ENCODE measurements at places on chromosomes 1 and 21. TPM values are rescaled to one million over a fixed set of nuclear protein-coding genes. Genes with fewer than 3 reads are reported as not detected.

USP24 gene
- 46.8 TPM for total RNA-seq

TMCC2 gene
- 2.4 TPM for total RNA-seq

AKIRIN1 gene
- total RNA-seq: 36.9 TPM

C4BPA gene
- total RNA-seq: not detected

NKAIN1 gene
- total RNA-seq: not detected

RRP1 gene
- total RNA-seq: 15.5 TPM

HES2 gene
- total RNA-seq: not detected

SERPINC1 gene
- total RNA-seq: not detected

HLX gene
- 16.5 TPM for total RNA-seq

KRTAP7-1 gene
- not detected for total RNA-seq

KCNH1 gene
- total RNA-seq: 10.0 TPM

PLPP3 gene
- total RNA-seq: 139 TPM

WNT3A gene
- total RNA-seq: not detected

NAV1 gene
- total RNA-seq: 22.9 TPM

SERINC2 gene
- total RNA-seq: 0.42 TPM

MAP1LC3C gene
- 51.3 TPM for total RNA-seq

HSD3B2 gene
- total RNA-seq: not detected

PSEN2 gene
- 36.3 TPM for total RNA-seq

IL24 gene
- total RNA-seq: not detected
